Subcutaneous adipose tissue (tissue), 4 donors: ENCODE measurements at places on chromosomes 1 and 21. TPM values are rescaled to one million over a fixed set of nuclear protein-coding genes. Genes with fewer than 3 reads are reported as not detected.

LMOD1 gene
- 38.8 TPM for total RNA-seq

CA6 gene
- not detected for total RNA-seq

TESK2 gene
- total RNA-seq: 6.8 TPM

DENND2D gene
- 37.9 TPM for total RNA-seq

PDPN gene
- 6.8 TPM for total RNA-seq

CAMK1G gene
- 0.51 TPM for total RNA-seq

FCGR3A gene
- 19.4 TPM for total RNA-seq

PDZK1 gene
- not detected for total RNA-seq
